ENCODE measurements at places on chromosomes 5 and 9. TPM values are rescaled to one million over a fixed set of nuclear protein-coding genes. Genes with fewer than 3 reads are reported as not detected.

DNA sequence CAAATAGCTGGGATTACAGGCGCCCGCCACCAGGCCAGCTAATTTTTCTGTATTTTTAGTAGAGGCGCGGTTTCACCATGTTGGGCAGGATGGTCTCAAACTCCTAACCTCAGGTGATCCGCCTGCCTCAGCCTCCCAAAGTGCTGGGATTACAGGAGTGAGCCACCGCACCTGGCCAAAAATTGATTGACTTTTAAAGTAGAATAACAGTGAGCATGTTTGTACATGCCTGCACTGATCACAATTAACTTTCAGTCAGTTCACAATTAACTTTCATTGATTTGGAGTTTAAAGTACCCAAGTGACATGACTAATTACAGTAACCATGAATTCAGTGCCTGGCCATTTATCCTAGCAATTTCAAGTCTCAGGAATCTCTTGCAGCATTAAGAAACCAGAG, 61.3 kb downstream of the ANKH start:
- DNase-seq, result no peak

DNA sequence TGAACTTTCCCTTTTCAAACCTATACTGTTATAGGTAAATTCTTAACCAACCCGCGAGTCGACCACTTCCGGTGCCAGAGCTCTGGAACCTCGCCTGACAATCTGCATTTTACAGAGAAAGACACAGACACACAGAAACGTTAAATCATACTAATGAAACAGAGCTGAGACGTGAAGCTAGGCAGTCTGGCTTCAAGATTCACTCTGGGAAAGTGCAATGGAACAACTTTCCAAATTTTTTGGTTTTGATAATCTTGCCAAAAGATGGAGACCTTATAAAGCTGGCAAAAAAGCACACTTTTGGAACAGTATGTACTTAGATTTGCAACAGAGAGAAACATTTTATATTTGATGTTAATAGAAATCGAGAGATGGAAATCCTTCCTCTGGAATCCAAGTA, 15.9 kb upstream of the WNT8A start:
- no peak for DNase-seq

DNA sequence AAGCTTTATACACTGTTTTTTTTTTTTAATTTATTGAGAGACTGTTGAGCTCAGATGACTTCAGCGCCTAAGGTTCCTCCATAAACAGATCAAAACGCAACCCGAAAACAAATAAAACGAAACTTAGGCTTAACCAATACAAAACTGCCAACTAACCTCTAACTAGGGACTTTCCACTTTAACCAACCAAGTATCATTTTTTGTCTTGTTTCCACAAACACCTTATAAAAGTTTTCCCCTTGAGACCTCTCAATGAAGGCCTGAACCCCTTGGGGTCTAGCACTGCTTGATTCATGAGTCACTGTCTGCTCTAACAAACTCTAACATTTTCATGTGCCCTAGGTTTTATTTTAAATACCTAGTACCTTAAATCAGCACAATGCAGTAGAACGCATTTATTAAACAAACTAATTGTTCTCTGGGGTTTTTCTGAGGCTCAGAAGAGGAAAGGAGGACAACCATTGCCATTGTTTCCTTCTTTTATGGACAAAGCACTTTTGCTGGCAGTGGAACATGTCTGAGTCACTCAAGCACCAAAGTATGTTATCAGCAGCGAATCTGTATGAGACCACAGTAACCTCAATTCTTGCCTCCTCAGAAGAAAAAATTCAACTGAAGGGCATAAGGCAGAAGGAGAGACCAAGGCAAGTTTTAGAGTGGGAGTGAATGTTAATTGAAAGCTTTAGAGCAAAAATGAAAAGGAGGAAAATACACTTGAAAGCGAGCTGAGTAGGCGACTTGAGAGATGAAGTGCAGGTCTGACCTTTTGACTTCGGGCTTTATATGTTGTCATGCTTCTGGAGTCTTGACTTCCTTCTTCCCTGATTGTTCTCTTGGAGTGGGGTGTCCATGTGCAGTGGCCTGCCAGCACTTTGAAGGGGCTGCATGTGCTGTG, 97.7 kb upstream of the HCN1 start:
- DNase-seq, result no peak

- DNase-seq, result no peak
Observed at GRCh38 chr9:76649894-76650293, 114.3 kb upstream of the PCA3 start.

GRCh38 chr9:132679946-132680625, 9.8 kb downstream of the GTF3C4 start:
- DNase-seq, result no peak

TXNDC8 gene
- not detected for total RNA-seq

SPINK13 gene
- not detected for total RNA-seq

ORM2 gene
- total RNA-seq, result not detected

Measured in spleen (tissue), 13 donors.